ENCODE measurements at places on chromosomes 16 and 17. TPM values are rescaled to one million over a fixed set of nuclear protein-coding genes. Genes with fewer than 3 reads are reported as not detected.

ALOX12B gene
- total RNA-seq, result not detected

WFIKKN2 gene
- total RNA-seq, result under 0.01 TPM

TBX2 gene
- total RNA-seq, result 4.1 TPM

CANT1 gene
- 33.4 TPM for total RNA-seq

CMTM2 gene
- not detected for total RNA-seq

CHST5 gene
- not detected for total RNA-seq

SDR42E1 gene
- 0.08 TPM for total RNA-seq

FBXW10 gene
- total RNA-seq, result not detected

OR4D1 gene
- total RNA-seq, result not detected

SDR42E2 gene
- not detected for total RNA-seq

UBE2O gene
- total RNA-seq, result 16.3 TPM

OR1A1 gene
- not detected for total RNA-seq

NOXO1 gene
- not detected for total RNA-seq

ACSM3 gene
- total RNA-seq, result 0.65 TPM

KRTAP9-7 gene
- not detected for total RNA-seq

PPP1R9B gene
- total RNA-seq, result 85.4 TPM

NACA2 gene
- not detected for total RNA-seq

SLC5A11 gene
- total RNA-seq, result not detected

ITGB3 gene
- 22.0 TPM for total RNA-seq

CCDC40 gene
- 5.2 TPM for total RNA-seq

CCL7 gene
- not detected for total RNA-seq

HSF5 gene
- 0.16 TPM for total RNA-seq

PRSS21 gene
- 0.27 TPM for total RNA-seq

NOL3 gene
- 10.1 TPM for total RNA-seq

CLDN9 gene
- total RNA-seq, result not detected

TBC1D3H gene
- not detected for total RNA-seq

RHBDF1 gene
- total RNA-seq, result 66.8 TPM

ABI3 gene
- not detected for total RNA-seq

CLDN7 gene
- total RNA-seq, result not detected

CLEC18A gene
- not detected for total RNA-seq

AURKB gene
- 31.8 TPM for total RNA-seq

CDH13 gene
- total RNA-seq, result 58.0 TPM

CDH1 gene
- total RNA-seq, result not detected

ACE gene
- total RNA-seq, result 24.3 TPM

PYDC1 gene
- total RNA-seq, result not detected

DVL2 gene
- total RNA-seq, result 67.7 TPM

RSPRY1 gene
- 49.8 TPM for total RNA-seq

E2F4 gene
- 47.5 TPM for total RNA-seq

ABCA10 gene
- 7.5 TPM for total RNA-seq

CACNG3 gene
- not detected for total RNA-seq

CTRB2 gene
- total RNA-seq, result not detected

STX1B gene
- total RNA-seq, result 2.3 TPM

KRT40 gene
- not detected for total RNA-seq
